ENCODE measurements at places on chromosomes 6 and 20.

DNA sequence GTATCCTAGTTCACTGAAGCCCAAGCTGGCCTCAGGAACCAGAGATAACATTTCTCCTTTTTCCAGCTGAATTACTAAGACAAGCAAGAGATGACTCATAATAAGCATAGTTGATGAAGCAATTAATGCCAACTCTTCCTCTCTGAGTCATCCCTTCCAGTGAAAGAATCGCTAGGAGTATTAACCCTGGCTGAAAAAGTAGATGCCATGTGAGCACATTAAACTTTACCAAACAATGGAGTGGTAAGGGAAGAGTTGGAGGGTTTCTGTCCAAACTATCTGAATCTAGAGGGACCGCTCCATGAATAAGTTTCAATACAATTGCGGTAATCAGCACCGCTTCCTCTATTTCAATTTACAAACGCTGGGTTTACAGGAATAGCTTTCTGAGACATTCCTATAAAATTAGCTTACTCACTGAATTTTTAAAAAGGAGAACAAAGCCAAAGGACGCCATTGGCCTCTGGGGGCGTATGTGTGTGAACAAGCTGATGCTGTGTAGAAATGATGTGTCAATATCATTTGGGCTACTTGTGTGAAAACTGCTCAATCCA lies 48.3 kb downstream of the ATXN1 start:
- peak; percentile 79 for DNase-seq

- no peak for DNase-seq
These were observed 29.0 kb upstream of the MPC1 start for GRCh38 chr6:166411721-166412151.

DNA sequence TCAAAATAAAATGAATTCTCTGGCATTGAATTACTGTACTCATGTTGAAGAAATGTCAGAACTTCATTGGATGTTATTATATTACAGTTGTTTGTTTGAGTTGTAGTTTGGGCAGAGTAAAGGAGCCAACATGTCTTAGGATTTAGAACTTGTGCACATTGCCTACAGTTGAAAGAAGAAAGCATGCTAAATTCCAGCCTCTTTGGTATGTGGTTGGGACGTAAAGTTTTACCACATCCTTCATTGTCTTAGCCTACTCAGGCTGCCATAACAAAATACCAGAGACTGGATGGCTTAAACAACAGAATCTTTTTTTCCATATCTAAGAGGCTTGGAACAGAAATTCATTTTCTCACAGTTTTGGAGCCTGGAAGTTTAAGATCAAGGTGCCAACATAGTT lies 42.4 kb downstream of the HFE start:
- DNase-seq, result no peak

- no peak for DNase-seq
These were observed 33.8 kb upstream of the LCA5 start for GRCh38 chr6:79571030-79571367.

- no peak for DNase-seq
These were observed 699.0 kb downstream of the HDGFL1 start for GRCh38 chr6:23268348-23268747.

GRCh38 chr20:51487076-51487475 lies 55.4 kb downstream of the NFATC2 start:
- no peak for DNase-seq

GRCh38 chr6:45445749-45446549 lies 68.2 kb upstream of the SUPT3H start:
- peak; percentile 97 for DNase-seq

DNA sequence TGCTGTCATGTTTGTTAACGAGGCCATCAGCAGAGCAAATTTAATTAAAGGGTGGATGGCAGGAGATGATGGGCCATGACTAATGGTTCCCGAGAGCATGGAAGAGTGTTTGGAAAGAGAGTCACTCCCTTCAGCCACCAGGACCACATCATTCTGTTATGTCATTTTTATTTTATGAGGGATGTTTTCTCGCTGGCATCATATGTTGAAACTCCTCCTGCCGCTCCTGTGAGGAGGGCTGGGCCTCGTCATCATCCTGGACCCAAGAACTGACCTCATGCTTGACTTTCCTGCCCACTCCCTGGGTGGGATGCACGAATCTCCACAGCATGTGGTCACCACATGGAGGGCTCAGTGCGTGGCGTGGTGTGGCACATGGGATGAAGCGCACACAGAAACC lies 86.4 kb upstream of the FRMD1 start:
- DNase-seq, result no peak

GRCh38 chr6:19135706-19136105 lies 701.5 kb upstream of the ID4 start:
- no peak for DNase-seq

- no peak for DNase-seq
These were observed 6.9 kb downstream of the PI3 start for GRCh38 chr20:45181639-45182038.

- DNase-seq, result no peak
These were observed 71.3 kb downstream of the TULP4 start for GRCh38 chr6:158383542-158383941.

DNA sequence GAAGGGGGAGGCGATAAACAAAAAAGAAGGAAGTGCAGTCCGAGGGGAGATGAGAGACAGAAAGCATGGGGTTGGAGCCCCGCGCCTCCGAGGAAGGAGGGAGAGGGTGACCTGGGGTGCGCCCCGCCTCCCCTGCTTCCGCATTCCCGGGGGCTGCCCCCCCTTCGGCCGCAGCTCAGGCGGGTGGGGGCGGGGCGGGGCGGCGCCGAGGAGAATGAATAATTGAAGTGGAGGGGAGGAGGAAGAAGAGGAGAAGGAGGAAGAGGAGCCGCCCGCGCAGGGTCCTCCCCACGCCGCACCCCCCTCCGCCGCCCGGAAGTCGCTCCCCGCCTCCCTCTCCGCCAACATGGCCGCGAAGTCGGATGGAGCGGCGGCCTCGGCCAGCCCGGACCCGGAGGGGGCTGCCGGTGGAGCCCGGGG lies at the start of gene XKR7:
Gene XKR7 (plus strand): TSS at position 322 of the 420 bp plus-strand sequence. CDS start 25 bp downstream, at position 347.
- DNase-seq, result no peak

GRCh38 chr20:13870170-13870748 lies 85.4 kb downstream of the NDUFAF5 start:
- no peak for DNase-seq

DNA sequence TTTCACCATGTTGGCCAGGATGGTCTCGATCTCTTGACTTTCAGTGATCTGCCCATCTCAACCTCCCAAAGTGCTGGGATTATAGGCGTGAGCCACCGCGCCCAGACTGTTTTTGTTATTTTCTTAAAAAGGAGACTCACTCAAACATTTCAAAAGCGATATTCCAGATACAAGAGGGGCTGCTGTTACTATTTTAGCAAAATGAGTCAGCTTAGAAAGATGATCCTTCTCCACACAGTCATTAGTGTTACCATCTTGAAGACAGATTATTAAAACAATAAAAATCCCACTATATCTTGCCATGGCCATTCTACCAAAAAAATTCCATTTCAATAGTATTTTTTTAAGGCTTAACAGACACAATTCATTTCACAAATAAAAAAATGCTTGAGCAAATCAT lies 102.8 kb downstream of the PREP start:
- no peak for DNase-seq

- no peak for DNase-seq
These were observed 67.2 kb upstream of the KIF25 start for GRCh38 chr6:167930295-167930694.

GRCh38 chr6:145199961-145200360 lies 535.4 kb downstream of the EPM2A start:
- no peak for DNase-seq

DNA sequence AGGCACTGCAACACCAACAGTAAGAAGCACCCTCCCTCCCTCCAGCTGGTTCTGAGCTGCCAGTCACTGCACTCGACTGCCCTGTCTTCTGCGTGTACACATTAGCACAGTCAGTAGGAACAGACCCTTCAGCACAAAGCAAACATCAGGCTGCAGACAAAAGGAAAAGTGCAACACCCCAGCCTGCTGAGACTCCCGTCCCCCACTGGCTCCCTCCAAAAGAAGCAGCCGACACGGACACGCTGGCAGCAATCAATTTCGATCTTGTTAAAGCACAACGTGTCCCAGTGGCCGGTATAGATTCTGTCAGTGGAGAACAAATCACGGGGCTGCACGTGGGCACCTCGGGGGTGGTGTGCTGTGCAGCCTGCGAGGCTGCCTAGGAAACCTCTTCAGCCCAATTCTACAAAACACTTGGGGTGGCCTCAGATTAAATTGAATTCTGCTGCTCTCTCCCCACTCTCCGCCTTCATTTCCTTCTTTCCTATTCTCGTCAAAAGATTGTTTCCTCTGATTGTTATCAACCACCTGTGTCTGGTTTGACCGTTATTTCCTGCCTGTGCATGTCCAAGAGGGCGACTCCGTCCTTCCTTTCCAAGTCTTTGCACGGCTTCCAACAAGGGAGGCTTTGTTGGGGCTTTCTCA lies 38.7 kb downstream of the TRAF3IP2 start:
- DNase-seq, result no peak

DNA sequence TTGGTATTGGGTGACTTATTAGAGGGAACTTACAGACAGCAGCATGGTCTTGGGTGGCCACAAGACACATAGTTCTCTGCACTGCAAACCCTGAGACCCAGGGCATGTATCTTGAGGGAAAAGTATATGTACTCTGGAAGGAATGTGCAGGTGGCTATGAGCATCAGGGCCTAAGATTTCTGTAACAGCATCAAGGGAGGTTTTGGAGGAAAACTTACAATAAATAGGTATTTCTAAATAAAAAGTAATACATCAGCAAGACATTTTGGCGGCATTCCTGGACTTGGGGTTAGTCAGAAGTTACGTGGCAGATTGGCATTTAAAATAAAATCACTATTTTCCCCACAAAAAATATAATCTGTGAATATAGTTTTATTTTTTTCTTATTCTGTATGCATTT lies 8.0 kb upstream of the STX7 start:
- no peak for DNase-seq
